ENCODE measurements at places on chromosomes 1 and 21. TPM values are rescaled to one million over a fixed set of nuclear protein-coding genes. Genes with fewer than 3 reads are reported as not detected.

Gene DIO1
- not detected for total RNA-seq

DNA sequence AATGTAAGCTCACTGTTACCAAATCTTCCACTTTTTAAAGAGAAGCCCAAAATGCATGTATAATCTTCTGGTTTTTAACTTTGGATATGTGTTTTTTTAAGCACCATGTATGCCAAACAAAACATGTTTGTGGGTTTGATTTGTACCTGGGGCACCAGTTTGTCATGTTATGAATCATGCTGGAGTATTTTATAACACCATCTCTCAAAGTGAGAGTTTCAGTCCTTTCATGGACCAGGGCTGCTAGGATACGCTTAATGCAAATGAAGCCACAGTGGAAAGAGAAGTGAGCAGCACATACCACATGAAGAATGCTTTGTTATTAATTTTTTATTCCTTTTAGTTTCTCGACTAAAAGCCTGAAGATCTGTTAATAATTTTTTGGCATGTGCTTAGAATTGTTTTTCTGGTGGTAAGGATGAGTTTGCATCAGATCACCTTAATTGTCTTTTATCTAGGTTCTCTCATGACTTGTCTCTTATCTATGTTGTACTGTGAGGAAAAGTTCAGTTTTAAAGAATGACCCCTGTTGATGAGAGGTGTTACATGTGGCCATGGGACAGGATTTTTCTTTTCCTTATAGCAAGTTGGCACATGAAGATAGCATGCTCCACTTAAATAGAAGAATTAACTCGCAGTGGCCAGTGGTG is 2.0 kb upstream of the RABGAP1L start:
- no peak for DNase-seq

Gene S100A7
- not detected for total RNA-seq

GRCh38 chr1:158140764-158141192 is 39.9 kb upstream of the CD1D start:
- DNase-seq, result no peak

Gene KCNQ4
- 0.74 TPM for total RNA-seq

GRCh38 chr1:160777486-160778089 is 18.4 kb upstream of the LY9 start:
- peak; percentile 17 for DNase-seq

DNA sequence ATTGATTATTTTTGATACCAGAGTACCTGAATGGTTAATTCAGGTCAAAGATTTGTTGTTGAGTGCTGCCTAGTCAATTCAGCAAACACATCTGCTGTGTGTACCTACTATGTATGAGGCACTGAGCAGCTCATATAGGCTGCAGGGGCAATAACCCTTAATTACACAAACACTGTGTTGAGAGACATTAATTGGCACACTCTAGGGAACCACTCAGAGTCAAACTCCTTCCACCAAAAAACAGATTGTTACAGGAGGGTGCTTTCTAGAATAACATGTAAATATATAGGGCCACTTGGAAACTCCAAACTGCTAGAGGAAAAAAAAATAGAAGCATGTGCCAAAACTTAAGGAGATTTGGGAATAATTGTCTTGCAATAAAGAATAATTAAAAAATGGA is 31.3 kb downstream of the UBE2U start:
- DNase-seq, result no peak

DNA sequence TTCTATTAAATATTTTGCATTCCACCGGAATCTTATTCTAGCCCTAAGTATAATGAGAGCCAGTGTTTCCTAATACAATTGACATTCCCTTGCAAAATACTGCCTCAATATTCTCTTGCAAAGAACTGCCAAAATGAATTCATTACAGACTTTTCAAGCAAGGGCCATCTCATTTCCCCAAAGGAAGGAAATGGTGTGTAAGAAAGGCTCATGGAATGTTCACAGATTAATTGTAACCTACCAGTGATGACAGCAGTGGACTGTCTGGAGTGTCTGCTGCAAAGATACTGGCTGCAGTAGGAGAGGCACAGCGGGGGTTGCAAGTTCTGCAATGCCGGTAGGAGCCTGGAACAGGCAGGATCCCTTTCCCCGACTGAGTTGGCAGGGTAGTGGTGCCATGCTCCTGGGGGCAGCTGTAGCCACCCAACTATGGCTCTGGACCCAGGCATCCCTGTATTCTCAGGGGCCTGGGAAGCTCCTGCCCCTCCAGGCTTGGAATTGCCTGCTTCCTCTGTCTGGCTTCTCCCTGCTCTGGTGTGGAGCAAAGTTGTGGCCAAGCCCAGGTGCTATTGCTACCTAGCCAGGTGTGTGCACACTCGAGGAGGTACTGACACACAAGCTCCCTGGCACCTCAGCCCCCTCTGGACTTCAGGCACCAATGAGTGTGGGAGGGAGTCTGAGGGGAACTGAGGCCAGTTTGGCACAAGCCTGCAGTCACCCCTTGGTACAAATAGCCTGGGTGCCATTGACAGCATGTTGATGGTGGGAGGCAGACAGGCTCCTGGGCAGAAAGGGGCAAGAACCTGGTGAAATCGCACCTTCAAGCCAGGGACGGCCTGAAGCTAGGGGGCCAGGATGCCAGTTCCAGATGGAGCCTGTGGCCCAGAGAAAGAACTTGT is 1371.0 kb downstream of the KCNT2 start:
- DNase-seq, result no peak

Gene TAF12
- total RNA-seq, result 38.4 TPM

Gene KLHDC9
- 5.3 TPM for total RNA-seq

Gene MCL1
- 489 TPM for total RNA-seq

Gene TTC4
- total RNA-seq, result 20.1 TPM

DNA sequence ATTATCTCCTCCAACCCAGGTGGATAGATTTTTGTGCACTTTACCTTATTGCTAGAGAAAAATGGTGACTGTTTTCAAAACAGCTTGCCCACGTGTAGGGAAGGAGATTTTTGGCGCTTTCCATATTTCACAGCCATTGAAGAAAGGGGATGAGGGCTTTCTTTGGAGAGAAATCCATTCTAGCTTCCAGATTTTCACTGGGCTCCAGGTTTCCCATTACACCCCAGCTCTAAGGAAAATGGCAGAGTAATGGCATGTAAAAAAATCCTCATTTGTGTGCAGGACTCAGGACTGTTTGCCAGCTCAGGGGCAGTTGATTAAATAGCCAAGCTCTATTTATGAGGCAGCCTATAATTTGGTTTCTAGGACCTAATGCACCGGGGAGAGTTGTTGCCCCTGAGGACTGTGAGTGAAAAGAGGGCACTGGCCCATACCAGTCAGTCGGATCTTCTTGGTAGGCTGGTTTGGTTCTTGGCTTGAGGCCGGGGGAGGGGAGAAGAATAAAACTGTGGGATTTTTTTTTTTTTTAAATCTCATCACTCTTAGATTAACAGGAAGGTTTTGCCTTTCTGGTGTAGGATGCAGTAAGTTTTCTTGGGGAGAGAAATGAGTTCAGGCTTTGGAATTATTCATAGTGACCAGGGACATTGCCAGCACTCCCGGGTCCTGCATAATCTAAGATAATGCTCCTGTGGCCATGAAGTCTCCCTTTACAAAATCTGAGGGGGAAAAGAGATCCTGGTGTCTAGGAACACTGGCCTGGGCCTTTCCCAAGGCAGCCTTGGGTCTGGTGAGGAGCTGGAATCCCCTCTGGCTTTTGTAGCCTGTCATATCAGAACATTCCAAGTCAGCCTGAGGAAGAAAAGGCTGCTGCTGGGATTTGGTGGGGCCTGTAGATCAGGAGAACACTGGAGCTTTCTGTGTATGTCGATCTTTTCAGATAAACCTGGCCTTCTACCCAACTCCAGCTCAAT is 1.9 kb upstream of the ARID1A start:
- DNase-seq, result no peak

GRCh38 chr1:180501865-180502360 is 464 bp downstream of the ACBD6 start:
- DNase-seq, result no peak

GRCh38 chr21:26227130-26227529 is 56.6 kb upstream of the APP start:
- DNase-seq, result no peak

Measured in NCI-H460 (cell line).